Inflammatory macrophage treated with lipopolysaccharide for 4 hours (primary cell): ENCODE measurements at places on chromosomes 11 and 22.

GRCh38 chr22:26236991-26237390 lies 67.7 kb downstream of the SEZ6L start:
- DNase-seq = no peak

GRCh38 chr11:33690290-33691065 lies 10.1 kb downstream of the C11orf91 start:
- DNase-seq = peak; percentile 42

- DNase-seq = no peak
These were observed 1459.9 kb downstream of the BRD1 start for GRCh38 chr22:48367731-48368130.

DNA sequence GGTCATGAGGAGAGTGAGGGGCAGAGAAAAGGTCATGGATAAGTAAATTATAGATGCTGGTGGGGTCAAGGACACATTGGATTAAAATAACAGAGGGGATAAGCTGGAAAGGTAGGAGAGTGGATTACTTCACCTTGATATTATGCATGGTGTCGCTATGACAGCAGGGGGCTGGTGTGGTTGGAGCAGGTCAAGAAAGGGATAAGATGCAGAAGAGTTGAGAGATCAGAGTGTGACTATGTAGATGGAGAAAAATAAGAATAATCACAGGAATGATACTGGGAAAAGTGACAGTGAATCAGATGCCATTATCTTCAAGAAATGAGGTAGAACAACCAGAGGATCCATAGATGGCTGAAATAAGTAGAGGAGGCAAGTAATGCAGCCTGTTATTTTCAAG lies 29.4 kb upstream of the AMOTL1 start:
- DNase-seq = no peak

DNA sequence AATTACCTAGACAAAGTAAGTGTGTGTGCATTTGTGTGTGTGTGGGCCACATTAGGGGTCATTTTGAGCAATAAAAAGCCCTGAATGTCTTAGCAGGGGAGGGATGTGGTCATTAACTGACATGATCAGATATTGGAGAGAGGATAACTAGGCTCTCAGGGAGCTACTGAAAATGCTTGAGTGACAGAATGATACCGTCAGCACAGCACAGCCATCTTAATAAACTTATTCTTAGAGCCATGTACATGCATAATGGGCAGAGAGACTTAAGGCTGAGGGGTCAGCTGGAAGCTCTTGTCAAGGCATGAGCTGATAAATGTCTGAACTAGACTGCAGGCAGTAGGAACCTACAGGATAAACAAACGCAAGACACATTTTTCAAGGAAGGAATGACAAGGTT lies 239.1 kb upstream of the NCAM1 start:
- no peak for DNase-seq

DNA sequence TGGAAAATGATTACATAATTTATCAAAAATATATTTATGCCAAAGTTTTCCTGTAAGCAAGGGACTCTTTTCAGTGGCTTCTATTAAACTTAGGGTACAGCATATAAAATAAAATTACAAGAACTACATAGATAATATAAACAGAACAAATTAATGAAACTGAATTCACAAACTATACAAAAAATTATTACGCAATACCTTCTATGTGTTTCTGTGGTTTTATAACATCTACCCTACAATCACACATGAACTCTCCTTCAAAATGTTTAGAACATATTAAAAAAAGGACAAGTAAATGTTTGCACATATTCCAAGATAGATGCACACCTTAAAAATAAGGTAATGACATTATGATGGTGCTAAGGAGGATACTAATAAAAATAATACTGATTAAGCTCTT lies 235.9 kb downstream of the CNTN5 start:
- no peak for DNase-seq

DNA sequence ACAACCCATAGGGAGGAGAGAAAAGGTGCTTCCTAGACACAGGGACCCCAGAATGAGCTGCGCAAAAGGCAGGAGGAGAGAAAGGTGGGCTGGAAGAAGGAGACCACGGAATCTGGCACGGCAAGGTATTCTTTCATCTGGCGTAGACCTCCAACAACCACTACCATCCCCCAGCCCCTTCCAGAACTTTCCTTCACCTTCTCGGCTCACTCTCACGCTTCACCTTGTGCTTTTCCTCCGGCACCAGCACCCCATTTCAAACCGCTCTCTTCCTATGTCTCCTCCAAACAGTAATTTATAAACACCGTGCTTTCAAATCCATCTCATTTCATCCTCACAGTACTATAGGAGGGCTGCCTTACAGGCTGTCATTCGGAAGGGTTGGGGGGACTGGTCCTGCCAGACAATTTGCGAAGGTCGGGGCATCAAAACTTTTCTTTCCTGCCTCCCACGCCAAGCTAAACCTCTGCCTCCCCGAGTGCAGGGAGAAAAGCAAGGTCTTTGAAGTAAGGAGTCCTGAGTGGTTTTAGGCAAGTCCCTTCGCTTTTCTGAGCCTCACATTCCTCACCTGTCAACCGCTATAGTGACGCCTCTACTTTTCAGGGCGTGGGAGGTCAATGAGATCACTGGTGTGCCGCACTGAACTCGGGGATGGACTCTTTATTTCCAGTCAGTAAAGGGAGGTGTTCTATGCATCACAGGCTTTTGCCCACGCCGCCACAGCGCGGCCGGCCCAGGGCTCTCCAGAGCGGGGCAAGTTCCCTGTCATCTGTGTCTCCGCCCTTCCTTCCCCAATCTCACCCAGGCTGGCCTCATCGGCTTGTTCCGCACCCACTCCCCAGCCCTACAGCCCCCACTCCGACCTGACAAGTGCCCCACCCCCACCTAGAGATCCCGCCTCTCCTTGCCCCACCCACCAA lies 800 bp downstream of the KCTD21 start:
- DNase-seq = peak; percentile 89

DNA sequence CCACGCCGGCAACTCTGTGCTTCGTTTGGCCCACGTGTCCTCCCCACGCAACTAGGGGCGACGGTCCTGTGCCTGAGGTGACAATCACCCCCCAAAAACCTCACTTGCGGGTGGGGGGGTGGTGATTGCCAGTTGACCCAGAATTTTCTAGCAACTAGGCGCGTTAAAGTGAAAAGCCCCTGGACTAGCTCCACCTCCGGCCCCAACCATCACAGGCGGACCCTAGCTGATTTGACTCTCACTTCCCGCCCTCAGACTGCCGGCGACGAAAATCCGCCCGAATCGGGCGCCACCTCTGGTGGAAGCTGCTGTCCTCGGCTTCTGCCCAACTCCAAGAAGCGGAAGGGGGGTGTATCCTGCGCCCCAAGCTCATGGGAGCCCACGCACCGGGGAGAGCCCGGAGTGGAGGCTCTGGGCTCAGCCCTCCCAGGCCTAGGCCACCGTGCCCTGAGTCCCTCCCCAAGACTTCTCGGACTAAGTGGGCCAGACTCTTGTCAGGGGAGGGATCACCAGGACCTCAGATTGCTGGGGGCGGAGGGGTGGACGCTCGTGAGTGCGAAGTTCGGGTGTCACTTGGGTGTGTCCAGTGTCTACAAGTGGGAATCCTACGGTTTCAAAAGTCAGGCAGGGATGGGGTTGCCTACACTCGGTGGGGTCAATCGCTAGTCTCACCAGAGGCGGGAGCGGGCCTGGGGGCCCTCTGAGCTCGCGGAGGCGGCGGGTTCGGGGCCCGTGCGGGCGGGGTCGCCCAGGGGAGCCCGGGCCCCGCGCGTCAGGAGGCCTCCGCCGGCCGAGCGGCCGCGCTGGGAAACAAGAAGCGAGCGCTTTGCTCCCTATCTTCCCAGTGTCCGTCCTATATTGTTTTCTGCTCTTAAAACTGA lies 12.3 kb downstream of the PAX6 start:
- no peak for DNase-seq

- DNase-seq = no peak
These were observed 31.9 kb downstream of the ATG13 start for GRCh38 chr11:46649180-46649738.

DNA sequence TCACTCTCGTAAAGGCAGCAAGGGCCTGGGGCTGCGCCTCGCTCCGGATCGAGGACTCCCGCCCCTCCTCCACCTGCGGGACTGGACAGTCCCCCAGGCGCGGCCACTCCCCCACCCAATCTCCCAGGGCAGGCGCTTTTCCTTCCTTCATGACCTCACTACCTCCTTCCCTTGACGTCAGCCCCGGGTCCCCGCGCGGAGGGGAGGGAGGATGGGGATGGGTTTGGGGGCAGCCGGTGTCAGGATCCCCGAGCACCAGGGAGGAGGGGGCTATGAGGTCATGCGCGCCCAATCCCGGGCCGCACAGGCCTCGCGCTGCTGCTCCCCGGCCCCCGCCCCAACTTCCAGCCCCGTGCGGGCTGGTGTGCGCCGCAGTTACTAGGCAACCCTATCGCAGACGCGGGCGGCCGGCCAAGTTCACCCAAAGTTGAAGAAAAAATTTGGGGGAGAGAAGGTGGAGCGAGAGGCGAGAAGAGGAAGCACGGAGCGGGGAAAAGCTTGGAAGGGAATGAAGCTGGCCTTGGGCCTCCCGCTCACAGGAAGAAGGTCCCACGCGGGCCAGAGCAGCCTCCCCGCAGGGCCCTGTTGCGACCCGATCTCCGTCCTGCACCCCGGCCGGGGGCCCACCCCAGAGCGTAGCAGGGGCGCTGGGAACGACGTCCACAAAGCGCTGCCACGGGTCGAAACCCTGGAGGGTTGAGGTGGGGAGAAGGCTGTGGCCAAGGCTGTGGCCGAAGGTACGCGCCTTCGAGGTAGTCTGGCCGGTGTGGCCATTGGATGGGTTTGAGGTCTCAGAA lies 8.3 kb downstream of the WT1 start:
- DNase-seq = no peak

- no peak for DNase-seq
These were observed 937.9 kb upstream of the CCDC90B start for GRCh38 chr11:84224042-84224441.

DNA sequence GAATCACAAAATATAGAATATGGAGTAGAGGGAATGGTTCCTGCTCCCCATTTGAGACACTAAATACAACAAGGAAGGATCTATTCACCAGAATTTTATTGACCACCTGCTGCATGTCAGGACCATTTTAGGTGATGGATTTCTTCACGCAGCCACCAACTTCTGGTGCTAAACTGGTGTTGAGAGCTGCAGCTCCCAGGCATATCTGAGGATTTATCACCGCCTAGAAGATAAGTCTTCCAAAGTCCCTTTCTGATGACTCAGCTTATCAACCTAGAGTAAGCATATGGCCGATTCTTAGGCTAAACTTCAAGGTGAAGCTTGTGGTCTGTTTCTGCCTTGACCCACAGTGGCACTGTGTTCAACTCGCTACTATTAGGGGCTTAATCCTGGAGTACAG lies 6.7 kb downstream of the DDI1 start:
- no peak for DNase-seq

DNA sequence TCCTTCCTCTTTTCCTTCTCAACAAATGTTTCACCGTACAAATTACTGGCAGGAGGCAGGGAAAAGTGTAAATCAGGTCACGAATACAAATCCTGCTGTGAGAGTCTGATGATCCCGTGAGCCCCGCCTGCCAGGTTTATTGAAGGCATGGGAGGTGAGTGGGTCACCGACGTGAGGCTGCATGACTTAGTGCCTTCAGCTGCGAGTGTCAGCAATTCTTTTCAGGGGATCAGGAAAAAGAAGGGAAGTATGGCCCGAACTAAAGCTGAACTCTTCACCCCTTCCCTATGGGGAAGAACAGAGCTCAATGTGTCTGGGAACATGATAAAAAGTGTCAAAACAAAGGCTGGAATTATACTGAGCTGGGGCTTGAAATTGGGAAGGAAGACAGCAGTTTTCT lies 166.2 kb downstream of the OPCML start:
- DNase-seq = no peak

DNA sequence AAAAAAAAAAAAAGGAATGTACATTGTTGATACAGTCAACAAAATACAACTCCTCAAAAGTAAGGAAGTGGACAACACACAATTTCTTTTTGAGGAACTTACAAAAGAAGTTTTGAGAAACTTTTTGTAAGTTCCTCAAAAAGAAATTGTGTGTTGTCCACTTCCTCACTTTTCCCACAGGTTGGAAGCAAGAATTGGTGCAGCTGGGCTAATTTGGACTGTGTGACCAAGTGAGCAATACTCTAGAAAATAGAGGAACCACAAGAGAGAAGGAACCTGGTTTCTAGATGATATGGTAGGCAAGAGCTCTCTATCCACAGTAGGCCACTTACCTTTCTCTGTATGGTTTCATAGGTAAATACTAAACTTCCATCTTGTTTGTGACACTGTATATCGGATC lies 1053.8 kb downstream of the LRRC4C start:
- no peak for DNase-seq

DNA sequence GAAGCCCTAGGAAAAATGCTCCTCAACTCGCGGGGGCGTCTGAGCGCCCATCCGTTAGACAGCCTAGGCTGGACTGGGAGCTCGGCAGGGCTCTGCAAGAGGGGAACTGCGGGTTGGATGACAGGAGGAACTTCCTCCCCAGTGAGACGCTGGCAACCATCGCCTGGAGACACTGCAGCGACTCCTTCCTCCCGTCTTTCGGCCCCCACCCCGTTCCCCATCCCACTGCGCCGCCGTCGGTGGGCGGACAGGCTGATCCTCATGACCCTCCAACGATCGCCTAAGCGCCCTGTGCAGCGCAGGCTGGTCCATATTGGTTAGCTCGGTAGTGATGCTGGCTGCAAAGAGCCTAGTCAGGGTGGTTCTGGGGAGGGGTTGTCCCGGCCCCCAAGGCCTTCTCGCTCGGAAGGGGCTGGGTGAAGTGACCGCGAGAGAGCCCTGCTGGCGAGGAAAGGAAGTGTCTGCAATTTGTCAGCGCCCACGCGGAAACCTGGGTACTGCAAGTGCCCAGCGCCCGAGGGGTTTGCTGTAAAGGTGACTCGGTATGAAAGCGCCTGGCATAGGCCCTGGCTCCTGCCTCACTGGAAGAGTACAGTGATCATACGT lies 638 bp downstream of the NRGN start:
- DNase-seq = peak; percentile 62

GRCh38 chr11:32379719-32380118 lies 55.6 kb downstream of the WT1 start:
- no peak for DNase-seq

DNA sequence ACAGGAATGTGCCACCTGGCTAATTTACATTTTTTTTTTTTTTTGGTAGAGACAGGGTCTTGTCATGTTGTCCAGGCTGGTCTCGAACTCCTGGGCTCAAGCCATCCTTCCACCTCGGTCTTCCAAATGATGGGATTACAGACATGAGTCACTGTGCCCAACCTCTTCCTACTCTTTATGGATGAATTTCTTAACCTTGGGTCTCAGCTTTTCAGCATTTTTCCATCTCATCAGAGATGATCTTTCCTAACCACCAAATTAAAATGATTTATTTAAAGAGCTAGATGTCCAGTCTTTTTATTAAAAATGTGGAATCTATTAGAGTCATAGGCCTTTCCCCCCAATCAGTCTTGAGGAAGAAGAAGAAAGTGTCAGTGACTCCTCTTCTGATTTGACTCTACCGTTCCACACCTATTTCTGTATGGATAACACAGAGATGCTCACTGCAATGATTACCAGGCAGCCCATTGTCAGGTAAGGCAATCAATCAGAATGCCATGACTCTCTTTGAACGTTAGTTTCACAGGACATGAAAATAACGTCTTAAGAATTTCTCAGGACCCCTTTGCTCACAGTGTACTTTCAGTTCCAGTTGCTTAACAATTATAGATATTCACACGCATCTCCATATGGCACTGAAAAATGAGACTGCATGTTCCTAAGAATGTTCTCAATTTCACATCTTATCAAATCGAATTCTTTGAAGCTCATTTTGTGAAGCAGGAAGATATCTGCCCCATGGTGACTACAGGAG lies 51.0 kb downstream of the MIAT start:
- DNase-seq = no peak
